CD8-positive, alpha-beta memory T cell (primary cell): ENCODE measurements at places on chromosomes 2 and 18.

GRCh38 chr2:110645616-110646015, 32.2 kb downstream of the BUB1 start:
- DNase-seq, result no peak

- DNase-seq, result no peak
These were observed 3.3 kb downstream of the GPR39 start for GRCh38 chr2:132419941-132420340.

GRCh38 chr2:30231996-30232800, 864 bp downstream of the LBH start:
- DNase-seq, result peak; percentile 78

DNA sequence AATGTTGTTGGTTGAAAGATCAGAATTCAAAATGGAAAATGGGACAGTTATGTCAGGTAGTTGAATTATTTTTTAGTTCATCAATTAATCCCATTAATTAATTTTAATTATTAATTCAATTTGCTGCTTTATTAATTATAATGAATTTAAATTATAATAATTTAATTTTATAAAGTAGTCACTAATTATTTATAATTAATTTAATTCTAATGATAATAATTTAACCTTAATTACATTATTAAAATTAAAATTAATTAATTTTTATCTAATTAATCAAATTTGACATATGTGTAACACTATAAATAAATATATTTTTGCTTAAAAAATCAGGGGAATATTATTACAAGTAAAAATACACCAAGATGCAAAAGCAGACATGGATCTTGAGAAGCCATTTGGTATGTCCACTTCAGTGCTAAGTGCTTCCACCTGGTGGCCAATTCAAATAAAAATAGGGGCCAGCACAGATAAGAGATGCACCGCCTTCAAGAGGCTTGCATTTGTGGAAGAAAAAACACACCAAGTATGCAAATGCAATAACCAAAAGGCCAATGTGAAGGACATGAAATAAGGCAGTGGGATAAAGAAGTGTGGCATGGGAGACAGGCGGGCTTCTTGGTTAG, 73.2 kb downstream of the MBP start:
- DNase-seq, result no peak

GRCh38 chr2:221569871-221570270, 2.2 kb downstream of the EPHA4 start:
- no peak for DNase-seq

GRCh38 chr18:46920067-46920466, 2.7 kb downstream of the KATNAL2 start:
- DNase-seq, result no peak

- DNase-seq, result no peak
These were observed 627 bp downstream of the CDCA7 start for GRCh38 chr2:173355132-173355865.

GRCh38 chr2:157840568-157841156, 35.5 kb downstream of the ACVR1 start:
- DNase-seq, result no peak

DNA sequence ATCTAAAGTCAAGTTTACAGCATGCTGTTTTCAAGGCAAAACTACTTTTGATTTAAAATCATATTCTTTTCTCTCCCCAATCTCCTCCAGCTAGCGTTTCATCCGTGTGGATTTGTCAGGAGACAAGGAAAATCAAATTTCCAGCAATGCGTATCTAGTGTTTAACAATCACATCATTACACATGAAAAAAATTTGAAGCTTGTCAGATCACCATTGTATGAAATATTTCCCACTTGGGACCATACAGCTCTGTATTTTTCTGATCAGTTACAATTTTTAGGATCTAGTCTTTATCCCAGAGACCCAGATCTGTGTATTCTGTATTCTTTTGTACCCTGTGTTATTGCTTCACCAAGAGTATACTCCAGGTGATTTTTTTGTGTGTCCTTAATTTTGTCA, 28.6 kb upstream of the CYP1B1 start:
- DNase-seq, result no peak

GRCh38 chr18:14944838-14945237, 196.9 kb downstream of the ANKRD30B start:
- no peak for DNase-seq

DNA sequence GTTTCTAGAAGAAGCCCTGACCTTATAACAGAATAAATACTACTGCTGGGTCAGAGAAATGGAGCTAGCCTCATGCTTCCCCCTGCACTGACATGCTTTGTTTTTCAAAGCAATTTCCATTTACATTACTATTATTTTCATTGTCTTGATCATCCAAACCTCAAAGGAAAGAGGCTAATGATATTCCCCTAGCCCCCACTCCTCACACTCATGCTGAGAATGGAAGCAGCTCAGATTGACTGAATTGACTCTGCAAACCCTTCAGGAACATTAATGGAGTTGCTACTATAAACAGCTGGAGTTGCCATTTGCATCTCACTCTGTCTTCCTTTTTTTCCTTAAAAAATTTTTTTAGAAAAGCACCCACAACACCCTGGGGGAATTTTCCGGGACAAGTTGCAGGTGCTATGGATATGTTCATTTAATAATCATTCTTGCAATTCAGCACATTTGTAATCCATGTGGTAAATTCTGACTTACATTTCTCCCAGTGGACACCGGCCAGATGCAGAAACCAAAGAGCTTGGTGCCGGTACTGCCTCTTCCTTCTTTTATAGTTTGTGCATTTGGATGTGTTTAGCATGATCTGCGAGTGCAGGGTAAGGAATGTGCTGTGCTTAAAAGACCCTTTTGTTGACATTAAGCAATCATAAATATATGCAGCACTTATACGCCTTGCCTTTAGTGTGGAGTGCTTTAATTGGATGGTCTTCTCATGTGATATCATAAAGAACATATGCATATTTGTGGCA, 103.3 kb upstream of the OSR1 start:
- DNase-seq, result no peak

DNA sequence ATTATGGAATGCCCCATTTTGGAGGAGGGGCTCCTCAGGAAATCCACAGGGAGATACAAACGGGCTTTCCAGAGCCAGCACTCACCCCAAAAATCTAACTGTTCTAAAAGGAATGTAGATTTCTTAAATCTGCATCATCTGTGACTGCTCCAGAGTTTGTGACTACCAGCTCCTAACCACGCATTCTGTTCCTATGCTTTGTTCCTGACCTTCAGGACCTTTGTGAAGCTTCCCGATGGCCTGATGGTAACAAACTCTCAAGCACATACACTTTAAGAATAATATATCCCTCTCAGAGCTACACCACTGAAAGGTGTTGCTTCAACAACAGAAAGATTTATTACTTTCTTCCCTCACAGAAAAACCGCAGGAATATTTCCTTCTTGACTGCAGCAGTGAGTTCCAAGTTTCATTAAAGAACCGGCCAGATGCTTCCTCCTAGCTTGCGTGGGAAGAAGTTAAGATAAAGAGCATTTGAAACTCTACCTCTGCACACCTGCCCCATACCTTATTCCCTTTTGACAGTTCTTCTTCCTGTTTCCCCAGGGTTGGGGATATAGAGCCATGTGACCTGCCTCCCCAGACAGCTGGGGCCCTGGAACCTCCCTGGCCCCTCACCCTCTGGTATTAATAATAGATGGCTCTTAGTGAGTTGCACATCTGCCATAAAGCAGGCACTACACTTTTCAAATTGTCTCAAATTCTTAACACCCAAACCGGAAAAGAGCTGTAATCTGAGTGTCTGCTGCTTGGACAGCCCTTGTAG, 40.2 kb upstream of the EML4 start:
- DNase-seq, result no peak

DNA sequence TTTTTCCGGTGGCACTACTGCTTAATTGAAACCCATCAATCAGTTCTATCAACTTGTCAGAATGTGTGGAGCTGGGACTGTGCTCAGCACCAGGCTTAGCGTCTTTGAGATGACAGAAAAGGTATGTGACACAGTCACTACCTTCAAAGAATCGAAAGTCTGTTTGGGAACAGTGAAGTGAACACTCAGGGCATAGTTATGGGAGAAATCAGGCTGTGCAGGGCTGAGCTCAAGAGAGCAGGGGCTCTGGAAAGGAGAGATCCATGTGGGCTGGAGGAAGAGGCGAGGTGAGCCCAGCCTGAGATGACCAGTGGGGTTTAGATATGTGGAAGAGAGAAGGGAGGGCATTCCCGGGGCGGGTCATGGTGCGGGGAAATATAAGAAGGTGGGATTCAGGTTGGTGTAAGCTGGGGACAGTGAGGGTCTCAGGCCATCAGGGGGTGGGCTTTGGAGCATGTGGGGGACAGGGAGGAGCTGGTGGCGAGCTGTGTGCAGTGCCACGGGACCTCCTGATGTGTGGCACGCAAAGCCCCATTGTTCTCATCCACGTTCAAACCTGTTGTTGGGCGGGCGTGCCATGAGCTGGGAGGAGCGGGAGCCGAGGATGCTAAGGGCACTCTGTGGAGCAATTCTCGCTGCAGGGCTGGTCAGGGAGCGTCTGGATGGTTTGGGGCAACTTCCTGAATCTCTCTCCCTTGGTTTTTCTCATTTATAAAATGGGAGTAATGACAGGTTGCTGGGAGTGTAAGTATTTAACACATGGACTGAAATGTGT, 72.5 kb downstream of the VAPA start:
- no peak for DNase-seq

DNA sequence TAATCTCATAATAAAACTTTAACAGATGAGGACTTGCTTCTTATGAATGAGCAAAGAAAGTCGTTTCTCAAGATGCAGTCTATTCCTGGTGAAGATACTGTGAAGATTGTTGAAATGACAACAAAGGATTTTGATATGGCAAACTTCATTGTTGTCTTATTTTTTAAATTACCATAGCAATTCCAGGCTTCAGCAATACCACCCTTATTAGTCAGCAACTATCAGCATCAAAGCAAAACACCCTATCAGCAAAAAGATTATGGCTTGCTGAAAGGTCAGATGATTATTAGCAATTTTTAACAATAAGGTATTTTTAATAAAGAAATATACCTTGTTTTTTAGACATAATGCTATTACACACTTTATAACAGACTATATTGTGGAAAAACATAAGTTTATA, 88.3 kb downstream of the COL5A2 start:
- no peak for DNase-seq

DNA sequence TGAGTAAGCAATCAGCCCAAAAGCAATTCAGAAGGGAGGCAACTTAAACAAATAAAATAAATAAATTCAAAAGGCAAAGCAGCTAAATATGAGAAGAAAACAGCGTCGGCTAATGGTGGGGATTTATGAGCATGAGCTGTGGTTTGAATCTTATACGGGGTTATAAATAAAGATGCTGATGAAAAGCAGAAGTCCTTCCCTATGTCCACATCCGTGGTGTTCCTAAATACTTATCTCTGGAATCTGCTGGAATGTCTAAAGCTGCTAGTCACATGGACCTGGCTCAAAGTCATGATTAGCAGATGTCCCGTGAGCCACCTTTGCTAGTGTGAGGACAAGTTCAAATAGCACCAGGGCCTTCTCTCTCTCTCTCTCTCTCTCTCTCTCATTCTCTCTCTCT, 33.8 kb downstream of the SMIM21 start:
- DNase-seq, result no peak

DNA sequence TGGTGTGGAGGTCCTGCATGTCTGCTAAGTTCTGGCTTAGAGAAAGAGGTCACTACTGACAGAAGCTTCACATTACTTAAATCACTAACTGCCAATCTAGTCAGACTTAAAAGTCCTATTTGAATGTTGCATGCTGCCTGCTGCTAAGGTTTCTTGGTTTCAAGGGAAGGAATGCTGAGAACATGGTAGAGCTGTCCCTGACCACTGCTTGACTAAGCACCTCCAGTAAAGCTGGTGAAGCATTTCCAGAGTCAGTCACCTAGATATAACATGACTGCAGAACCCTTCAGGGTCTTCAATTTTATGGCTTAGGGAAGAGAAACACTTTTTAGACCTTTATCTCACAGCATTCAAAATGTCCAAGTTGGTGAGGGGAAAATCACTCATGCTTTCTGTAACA, 2178.3 kb upstream of the PIK3C3 start:
- DNase-seq, result no peak

DNA sequence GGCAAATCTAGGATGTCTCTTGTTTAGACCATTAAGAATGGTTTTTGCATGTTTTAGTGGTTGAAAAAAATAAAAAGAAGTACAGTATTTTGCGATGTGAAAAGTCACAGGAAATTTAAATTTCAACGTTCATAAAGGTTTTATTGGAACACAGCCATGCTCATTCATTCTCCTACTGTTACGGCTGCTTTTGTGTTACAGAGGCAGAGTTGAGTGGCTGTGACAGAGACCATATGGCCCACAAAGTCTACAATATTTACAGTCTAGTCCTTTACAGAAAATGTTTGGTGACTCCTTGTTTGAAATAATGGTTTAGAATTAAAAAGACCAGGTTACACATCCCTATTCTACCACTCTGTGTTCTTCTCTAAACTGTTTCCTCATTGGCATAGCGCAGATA, 48.1 kb downstream of the MYOM1 start:
- no peak for DNase-seq

- DNase-seq, result no peak
These were observed 27.3 kb downstream of the CAB39 start for GRCh38 chr2:230739961-230740360.

DNA sequence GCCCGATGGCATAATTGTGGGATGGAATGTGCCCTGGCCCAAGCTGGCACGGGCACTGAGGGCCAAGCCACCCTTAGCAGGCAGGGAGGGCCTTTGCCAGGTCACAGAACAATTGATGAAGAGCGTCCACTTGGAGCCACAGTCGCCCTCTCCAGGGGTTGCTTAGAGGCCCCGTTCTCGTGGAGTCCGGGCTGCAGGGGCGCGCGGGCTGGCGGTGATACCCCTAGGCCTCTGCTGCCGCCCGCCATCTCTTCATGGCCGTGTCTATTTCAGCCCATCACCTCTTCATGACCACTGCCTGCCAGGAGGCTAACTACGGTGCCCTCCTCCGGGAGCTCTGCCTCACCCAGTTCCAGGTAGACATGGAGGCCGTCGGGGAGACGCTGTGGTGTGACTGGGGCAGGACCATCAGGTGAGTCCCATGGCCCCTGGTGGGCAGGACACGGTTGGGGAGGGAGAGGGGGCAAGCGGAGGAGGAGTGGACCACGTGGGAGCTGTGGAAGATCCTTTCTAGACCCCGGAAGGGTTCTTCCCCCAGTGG, 17.6 kb downstream of the RAMP1 start:
- no peak for DNase-seq

- DNase-seq, result peak; percentile 34
These were observed 95.6 kb downstream of the TNFRSF11A start for GRCh38 chr18:62420513-62421209.

GRCh38 chr2:58429014-58429875, 188.1 kb upstream of the FANCL start:
- DNase-seq, result no peak

GRCh38 chr2:78780256-78780655, 245.2 kb upstream of the REG3G start:
- DNase-seq, result no peak

DNA sequence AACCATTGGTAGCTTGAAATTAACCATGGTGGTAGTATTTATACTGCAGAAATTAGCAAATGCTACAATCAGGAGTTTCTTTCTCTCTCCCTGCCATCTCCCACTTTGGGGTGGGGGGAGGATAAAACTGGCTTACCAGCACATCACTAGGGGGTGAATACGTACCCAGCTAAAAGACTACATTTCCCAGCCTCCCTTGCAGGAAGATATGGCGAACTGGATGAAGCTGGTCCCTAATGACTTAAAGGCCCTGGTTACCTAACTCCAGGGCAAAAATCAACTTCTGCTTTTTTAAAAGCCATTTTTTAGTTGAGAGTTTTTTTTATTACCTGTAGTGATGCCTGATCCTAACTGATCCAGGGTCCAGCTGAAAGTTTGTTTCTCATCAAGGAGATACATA, 70.3 kb upstream of the RAB12 start:
- no peak for DNase-seq

- no peak for DNase-seq
These were observed 15.9 kb upstream of the SLC20A1 start for GRCh38 chr2:112629823-112630222.
